Activated CD4-positive, CD25-positive, alpha-beta regulatory T cell (primary cell): ENCODE measurements at places on chromosomes 12 and 14.

GRCh38 chr12:123713823-123714585, 1.9 kb downstream of the ATP6V0A2 start:
- DNase-seq: no peak

DNA sequence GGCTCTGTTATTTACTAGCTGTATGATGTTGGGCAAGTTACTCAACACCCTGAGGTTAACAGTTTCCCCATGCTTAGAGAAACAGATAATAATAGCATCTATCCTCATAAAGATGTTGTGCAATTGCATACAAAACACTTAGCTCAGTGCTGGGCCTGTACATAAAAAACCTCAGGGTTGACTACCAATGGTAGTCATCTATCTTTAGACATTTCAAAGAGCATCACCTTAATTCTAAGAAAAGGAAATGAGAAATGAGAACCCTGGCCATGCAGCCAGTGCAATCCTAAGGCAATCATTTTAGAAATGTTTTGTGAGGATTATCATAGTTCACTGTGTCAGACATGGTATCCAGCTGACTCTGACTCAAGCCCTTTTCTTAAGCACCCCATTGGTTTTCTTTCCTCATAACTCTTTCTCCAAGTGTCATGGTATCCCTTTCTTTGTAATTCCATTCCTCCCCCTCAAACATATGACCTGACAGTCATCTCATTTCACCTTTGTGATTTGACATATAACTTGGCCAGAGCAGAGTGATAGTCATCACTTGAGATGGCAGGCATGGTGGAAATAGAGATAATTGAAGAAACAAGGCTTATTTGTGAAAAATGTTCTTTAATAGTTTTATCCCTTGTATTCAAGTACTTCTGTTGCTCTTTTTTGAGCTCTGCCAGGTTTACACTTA, 29.5 kb upstream of the OSBPL8 start:
- DNase-seq: no peak

- no peak for DNase-seq
Observed at GRCh38 chr12:82954064-82954463, 267.4 kb downstream of the TMTC2 start.

GRCh38 chr14:55221968-55222367, 30.6 kb upstream of the DLGAP5 start:
- no peak for DNase-seq

DNA sequence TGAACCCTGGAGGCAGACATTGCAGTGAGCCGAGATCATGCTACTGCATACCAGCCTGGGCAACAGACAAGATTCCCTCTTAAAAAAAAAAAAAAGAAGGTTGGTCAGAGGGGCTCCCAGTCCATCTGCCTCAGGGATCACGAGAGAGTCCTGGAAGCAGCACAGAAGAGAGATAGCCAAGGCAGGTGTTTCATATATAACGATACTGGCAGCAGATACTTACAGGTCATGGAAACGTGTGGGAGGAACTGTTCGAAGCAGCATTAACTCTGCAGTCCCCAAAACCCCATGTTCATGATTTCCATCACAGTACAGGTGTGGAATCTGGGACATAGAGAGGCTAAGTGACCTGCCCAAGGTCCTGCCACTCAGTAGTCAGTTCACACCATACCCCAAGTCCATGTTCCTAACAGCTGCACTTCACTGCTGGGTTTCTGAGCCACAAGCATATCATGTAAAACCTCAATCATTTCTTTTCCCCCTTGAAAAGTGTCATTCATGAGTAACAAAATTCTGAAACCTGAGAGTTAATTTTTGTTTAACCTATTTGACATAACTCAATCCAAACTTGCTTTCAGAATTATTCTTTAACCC, 16.7 kb downstream of the CDK2AP1 start:
- DNase-seq: no peak

GRCh38 chr14:105710119-105711043, 184.0 kb downstream of the TMEM121 start:
- DNase-seq: no peak

GRCh38 chr14:70857496-70857890, 48.2 kb upstream of the MAP3K9 start:
- DNase-seq: no peak

- no peak for DNase-seq
Observed at GRCh38 chr12:82414926-82415325, 56.6 kb downstream of the METTL25 start.

GRCh38 chr12:127054531-127054930, 1212.4 kb upstream of the TMEM132C start:
- DNase-seq: no peak

DNA sequence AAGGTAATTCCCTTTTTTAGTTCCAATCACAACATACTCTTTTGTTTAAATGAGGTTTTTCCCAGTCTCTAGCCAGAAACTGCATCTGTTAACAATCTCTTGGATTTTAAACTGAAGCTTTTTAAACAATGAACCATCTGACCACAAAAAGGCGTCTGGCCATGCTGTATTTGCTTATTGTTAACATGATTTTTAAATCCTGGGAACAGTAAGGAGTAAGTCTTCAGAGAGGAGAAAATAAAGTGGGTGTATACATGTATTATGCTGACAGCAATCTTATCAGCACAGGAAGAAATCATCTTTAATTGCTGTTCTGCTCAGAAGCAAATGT, 106.2 kb downstream of the DAAM1 start:
- no peak for DNase-seq

DNA sequence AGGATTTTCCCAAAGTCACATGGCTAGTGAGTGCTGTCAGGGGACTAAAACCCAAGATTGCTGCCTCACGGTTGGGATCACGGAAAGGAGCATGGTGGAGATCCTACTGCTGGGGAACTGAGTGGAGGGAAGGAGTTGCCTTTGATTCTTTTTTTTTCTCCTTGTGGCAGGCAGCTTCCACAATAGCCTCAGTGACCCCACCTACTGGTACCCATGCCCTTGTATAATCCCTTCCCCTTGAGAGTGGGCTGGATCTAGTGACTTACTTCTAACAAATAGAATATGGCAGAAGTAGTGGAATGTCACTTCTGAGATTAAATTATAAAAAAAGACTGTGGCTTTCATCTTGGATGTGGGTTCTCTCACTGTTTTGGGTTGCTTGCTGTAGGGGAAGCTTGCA, 135.7 kb downstream of the DICER1 start:
- DNase-seq: no peak

DNA sequence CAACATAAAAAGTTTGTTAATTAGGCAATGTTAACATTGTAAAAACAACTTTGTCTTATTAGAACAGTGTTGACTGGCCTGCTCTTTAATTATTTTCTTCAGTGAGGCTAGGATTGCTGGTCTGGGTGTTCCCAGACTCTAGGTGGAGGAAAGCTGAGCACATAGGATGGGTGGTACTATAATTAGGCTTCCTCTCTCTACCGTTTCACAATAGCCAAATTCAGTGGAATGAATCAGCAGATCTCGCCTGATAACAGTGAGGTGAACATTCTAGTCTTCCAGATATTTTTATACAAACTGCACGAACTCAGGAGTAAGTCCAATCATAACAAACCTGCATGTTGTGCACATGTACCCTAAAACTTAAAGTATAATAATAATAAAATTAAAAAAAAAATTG, 11.9 kb downstream of the PTGDR start:
- DNase-seq: no peak

- no peak for DNase-seq
Observed at GRCh38 chr12:129467289-129467688, 436.5 kb downstream of the TMEM132D start.

DNA sequence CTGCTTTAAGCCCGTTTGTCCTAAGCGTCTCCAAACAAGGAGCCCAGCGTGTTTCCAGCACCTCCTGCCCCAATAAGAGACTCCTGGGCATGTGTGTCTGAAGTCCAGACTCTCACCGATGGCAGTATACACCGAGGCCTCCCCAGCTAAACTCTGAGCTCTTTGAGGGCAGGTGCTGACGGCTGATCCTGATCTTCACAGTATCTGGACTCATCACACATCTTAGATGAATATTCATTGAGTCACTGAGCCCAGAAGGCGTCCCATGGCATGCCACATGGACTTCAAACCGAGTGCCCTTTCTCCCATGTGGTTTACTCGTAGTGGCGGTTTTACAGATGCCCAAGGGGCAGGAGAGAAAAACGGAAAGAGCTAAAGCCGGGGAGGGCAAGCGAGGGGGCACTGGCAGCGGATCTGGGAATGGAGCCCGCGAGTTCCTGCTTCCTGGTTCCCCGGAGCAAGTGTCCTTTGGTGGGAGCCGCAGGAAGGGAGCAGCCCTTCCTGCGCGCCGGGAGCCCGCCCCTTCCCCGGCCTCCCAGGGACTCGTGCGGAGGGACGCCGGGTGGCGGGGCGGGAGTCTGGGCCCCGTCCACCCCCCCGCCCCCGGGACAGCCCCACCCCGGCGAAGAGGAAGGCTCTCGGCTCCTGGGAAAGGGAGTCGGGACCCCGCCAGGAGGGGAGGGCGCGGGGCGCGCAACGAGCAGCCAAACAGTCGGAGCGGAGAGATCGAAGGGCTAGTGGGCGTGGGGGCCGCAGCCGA, 585 bp upstream of the TEAD4 start:
- DNase-seq: no peak
